Left lobe of liver (tissue), 2 donors: ENCODE measurements at places on chromosomes 1 and 21.
A peak's percentile ranks its signal among the peaks of the same experiment; 100 is the strongest.

DNA sequence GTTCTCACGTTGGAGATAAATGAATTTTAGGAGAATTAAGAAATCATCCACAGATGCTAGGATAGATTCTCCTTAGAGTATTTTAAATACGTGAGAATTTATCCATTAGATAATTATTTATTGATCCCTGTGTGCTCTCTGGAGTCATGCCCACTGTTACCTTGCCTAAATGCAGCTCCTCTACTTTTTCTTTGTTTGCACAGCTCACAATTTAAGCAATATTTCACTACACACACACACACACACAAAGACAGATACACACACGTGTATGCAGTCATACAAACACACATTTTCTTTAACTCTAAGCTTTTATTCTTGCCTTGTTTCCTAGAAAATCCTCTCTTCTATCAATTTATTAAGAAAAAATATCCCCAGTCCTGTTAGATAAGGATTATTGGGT is 51.7 kb downstream of the GPR88 start:
- DNase-seq: no peak

DNA sequence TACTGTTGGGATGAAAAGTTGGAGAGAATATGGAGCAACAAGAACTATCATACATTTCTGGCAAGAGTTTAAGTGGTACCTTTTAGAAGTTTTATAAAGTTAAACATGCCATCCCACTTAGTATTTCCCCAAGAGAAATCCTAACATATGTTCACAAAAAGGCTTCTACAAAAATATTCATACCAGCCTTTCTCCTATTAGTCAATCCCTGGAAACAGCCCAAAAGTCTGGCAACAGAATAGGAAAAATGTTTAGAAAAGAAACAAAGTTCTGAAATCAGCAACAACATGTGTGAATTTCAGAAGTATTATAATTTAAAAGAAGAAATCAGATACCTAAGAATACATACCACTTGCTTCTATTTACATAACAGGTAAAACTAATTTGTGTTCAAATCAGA is 271.0 kb downstream of the DSCAM start:
- DNase-seq: no peak

DNA sequence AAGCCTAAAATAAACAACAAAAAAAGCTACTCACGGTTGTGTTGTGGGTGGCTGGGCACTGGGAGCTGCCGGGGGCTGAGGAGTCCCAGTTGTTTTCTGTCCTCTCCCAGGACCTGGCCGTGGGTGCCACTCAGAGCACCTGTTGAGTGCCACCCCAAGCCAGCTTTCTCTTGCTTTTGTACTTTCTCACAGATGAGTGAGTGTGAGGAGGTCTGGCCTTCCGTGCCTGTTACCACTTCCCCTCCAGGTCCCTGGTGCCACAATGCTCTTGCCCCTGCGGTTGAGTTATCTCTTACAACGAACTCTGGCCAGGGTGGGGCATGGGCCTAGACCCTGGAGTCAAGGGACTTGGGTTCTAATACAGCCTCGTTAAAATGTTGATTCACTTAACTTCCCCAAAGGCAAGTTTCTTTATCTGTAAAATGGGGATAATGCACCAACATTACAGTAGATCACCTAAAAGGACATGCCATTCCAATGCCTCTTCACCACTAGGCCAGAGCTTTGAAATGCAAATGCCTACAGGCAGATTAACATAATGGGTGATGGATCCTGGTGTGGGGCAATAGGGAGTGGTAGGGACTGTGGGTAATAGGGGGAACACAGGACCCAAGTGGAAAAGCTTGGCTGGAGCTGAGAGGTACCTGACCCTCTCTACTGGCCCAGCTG is at the start of gene CNR2:
Gene CNR2, minus strand, starts transcription at position 151 of the 669 bp plus-strand sequence. CDS start 37,745 bp downstream, outside the sequence.
- no peak for DNase-seq

- DNase-seq: no peak
These were observed 921 bp upstream of the MIB2 start for GRCh38 chr1:1614204-1614953.

DNA sequence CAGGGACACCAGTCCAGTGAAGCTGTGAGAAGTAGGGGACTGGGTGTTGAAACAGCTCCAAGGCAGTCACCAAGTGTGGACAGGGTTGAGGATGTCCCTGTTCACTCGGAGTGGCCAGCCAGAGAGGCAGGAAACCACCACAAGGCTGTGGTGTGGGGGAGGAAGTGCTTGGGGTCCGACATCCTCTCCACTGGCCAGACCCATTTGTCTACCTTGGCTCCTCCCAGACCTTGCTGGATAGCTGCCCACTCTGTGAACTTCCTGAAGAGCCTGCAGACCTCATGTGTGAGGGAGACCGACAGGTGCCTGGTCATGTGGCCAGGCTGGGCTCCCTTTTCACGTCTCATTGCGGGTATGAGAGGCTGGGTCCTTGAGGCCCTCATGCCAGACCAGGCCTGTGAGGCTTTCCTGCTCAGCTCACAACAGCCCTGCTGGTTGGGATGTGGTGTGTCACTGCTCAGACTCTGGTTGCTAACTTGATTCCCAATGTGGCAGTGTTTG is 21.8 kb downstream of the CYP4B1 start:
- DNase-seq: no peak

DNA sequence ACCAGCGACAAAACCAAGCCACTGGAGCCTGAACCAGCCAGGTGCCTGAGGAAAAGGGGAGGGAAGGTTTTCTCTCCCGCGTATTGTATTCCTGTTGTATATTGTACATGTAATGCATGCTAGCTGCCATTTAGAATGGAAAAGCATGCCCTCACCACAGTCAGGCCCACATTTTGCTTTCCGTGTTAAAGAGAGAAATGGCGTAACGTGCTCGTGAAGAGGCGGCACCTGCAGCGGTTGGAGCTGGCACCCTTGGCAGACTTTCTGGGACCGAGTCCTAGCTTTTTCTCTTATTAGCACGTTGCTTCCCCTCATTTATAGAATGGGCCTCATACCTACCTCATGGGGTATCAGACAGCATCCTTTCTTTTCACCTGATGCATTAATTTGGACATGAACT is 135.3 kb upstream of the IRF2BP2 start:
- DNase-seq: no peak

DNA sequence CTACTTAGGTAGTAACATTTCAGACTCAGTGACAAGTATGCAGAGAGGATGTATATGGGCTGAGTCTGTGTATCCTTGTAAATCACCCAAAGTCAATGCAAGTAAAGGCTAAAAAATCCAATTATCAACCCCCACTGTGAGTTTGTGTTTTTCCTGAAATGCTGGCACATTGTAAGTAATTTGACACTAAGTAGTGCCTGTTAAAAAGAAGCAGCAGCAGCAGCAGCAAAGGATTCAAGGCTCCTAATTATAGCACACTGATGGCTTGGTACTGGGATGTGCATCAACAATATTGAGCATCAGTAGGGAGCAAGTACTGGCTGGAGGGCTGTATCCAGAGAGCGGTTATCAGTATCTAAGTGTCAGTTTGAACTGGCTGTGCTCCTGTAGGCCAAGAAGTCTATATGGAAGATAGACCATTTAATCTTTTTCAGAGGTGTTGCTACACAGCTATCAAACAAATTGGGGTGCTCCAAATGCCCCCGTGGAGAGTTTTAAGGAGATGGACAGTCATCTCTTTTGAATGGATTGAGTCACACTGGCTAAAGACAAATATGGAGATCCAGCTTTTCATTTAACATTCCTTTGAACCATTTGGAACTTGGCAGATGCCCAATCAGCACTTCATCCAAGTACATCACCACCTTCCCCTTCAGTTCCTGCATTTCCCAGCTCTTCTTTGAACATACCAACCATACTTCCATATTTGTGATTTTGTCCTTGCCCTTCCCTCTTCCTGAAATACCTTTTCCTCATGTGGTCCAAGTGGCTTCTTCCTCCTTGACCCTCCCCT is 241.2 kb upstream of the ST6GALNAC5 start:
- no peak for DNase-seq

GRCh38 chr1:228112167-228112566 is 3.1 kb upstream of the MRPL55 start:
- no peak for DNase-seq

GRCh38 chr1:26788515-26788785 is 700 bp downstream of the PIGV start:
- DNase-seq: no peak

DNA sequence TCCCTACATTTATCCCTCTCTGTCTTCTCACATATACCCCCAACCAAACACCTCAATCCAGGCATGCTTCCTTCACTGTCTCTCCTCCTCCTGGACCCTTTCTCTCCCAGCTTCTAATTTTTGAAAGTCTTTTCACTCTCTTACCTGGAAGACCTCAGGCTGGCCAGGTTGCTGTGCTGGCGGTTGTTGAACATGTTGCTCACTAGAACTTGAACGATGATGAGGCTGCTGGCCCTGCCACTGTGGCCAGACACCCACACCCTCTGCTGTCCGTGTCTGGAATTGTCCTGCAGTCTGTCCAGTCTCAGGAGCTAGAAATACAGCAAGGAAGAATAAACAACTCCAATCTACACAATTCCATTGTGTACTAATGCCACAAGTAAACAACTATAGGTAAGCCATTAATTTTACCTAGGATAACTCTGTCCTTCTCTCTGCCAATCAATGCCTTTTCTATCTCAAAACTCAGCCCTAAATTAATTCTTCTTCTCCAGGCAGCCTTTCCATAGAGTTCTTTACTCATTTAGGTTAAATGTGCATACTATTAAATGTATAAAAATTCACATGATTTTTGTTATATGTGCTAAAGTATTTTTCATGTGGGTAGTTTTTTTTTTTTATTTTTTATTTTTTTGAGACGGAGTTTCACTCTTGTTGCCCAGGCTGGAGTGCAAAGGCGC is 5.1 kb upstream of the CTSK start:
- peak; percentile 56 for DNase-seq

DNA sequence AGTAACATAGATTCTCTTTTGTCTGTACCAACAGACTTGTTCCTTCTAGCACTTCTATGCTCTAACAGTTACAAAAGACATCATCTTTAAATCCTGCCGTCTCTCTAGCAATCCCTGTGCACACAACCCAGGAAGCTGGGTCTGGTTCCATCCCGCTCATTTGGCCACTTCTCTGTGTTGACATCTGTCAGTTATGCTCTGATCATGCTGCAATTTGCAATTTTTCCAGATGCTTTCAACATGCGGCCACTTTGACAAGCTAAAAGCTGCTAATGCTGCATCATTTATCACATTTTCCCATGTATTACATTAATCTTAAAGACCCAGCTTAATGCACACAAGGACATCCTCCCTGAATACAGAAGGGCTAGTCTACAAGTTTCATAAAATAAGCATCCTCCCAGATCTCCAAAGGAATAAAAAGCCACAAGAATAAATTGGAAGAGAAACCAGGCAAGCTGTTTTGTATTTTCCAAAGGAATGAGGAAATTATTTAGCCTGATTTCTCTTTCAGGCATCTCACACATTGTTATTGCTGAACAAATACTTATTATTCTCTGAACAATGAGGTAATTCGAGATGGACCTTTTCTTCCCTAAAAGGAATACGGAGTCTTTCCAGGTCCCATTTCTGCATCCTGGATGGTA is 19.0 kb upstream of the LRRC52 start:
- DNase-seq: no peak

DNA sequence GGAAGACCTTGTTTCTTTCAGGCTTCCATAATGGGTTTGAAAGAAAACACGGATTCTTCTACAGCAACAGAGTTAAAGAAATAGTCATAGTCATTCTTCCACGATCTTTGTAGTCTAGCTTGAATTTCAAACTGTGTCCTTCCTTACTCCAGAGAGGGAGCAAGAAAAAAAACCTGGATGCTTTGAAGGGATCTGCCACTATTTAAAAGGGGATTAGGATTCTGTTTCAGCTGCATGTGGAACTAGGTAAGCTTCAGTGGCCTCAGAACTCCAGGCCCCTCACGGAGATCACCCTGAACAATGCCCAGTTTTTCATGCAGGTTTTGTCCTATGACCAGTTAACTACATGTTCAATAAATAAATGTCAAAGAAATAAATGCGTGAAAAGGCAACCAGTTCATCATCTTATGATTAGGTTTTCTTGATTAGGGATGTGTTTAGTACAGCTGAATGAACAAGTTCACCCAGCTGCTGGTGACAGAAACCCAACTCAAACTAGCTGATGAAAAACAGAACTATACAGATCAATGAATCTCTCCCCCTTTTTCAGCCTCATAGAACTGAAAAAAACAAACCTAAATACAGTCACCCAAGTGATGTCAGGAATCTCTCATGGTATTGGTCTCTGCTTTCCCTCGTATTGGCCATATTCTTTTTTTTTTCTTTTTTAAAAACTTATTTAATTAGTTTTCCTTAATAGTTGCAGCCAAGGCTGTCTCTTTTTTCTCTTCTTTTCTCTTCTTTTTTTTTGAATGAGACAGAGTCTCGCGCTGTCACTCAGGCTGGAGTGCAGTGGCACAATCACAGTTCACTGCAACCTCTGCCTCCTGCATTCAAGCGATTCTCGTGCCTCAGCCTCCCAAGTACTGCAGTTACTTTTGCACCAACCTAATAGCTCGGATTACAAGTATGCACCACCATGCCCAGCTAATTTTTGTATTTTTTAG is 14.6 kb upstream of the MPZL1 start:
- DNase-seq: no peak

- no peak for DNase-seq
These were observed 128.2 kb downstream of the APP start for GRCh38 chr21:26042181-26042876.

DNA sequence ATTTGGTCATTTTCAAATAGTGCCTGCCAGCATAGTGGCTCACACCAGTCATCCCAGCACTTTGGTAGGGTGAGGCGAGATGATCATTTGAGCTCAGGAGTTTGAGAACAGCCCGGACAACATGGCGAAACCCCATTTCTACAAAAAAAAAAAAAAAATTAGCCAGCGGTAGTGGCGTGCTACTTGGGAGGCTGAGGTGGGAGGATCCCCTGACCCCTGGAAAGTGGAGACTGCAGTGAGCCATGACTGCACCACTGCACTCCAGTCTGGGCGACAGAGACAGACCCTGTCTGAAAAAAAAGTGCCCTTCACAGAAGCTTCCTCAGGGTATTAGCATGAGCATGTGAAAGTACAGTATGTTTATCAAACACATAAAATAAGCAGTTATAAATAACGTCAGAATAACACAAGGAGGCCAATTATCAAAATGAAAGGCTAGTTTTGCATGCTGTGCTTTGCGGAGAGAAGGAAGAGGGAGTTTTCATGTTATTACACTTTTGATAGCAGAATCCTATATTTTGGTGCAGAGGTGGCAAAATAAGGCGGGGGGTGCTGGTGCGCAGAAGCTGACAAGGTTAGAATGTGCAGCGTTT is 781 bp upstream of the METTL13 start:
- no peak for DNase-seq

- DNase-seq: no peak
These were observed 44.7 kb upstream of the DISC1 start for GRCh38 chr1:231581859-231582258.

DNA sequence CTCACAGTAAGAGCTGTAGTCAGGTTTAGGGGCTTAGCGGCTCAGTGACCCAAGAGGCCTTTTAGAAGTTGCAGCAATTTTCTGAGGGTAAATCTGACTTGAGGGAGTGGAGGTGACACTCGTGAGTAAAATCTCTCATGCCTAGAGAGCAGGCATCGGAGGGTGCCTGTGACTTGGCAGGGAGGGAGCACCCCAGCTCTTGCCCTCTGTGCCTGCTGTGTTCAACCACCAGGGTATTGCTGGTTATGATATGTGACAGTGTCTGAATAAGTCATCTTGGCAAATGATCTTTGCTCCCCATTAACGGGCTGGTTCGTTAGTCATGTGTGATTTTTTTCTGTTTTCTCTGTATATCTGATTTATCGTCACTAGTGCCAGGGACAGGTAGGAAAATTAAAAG is 5.9 kb downstream of the MAN1C1 start:
- no peak for DNase-seq
